ENCODE measurements at places on chromosomes 1 and 21.

DNA sequence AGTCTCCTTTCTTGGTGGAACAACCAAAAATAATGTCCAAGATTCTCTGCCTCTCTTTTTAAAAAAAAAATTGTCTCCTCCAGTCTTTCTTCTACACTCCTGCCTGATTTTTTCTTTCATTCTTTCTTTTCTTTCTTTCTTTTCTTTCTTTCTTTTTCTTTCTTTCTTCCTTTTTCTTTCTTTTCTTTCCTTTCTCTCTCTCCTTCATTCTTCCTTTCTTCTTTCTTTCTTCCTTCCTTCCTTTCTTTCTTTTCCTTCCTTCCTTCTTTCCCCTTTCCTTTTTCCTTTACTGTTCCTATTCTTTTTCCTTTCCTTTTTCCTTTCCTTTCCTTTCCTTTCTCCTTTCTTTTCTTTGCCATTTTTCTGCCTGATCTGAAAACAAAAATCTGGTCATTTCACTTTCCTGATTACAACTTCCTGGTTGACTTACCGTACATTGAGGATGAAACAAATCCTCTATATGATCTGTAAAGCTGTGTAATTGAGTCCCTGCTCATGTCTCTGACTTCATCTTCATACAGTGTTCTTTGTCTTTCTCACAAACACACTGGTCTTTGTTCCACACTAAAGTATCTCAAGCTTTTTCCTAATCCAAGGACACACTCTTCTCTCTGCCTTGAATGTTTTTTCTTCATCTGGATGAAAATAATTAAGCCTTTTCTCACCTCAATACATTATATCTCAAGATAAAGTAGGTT, 6.1 kb upstream of the KRTAP23-1 start:
- DNase-seq = no peak

GRCh38 chr1:24860841-24861240, 69.2 kb downstream of the RUNX3 start:
- no peak for DNase-seq

- no peak for DNase-seq
Measured at GRCh38 chr1:222543817-222544216, 4.1 kb downstream of the HHIPL2 start.

GRCh38 chr1:156942176-156942575, 21.7 kb downstream of the LRRC71 start:
- no peak for DNase-seq

- DNase-seq = no peak
Measured at GRCh38 chr1:33641104-33641830, 168.8 kb downstream of the ZSCAN20 start.

GRCh38 chr21:34926803-34927467, 122.2 kb downstream of the RUNX1 start:
- DNase-seq = no peak

DNA sequence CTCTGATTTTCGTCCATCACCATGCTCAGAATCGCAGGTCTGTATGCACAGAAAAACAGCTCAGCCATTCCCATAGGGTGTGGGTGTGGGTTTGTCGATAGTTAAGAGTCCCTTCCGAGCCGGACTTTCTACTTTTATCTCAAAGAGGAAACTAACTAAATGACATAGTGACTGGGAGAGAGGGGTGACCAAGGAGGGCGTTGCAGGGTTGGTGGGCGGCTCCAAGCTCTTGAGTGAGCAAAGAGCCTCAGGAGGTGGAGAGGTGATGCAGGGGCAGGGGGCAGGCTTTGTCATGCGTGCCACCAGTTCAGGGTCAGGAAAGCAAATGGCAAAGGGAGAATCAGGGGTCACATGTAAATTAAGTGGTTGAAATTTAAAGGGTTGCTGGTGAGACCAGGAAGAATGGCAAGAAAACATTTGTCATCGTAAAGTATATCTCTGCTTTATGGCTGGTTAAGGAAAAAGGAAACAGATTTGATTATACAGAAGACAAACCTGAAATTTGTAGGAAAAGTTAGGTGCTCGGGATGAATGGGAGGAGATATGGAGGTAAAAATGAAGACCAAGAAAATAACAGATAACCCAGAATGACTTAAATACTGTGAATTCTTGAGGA, 249.0 kb downstream of the SETD4 start:
- DNase-seq = no peak

- no peak for DNase-seq
Measured at GRCh38 chr1:67666636-67667035, 18.4 kb upstream of the GADD45A start.

DNA sequence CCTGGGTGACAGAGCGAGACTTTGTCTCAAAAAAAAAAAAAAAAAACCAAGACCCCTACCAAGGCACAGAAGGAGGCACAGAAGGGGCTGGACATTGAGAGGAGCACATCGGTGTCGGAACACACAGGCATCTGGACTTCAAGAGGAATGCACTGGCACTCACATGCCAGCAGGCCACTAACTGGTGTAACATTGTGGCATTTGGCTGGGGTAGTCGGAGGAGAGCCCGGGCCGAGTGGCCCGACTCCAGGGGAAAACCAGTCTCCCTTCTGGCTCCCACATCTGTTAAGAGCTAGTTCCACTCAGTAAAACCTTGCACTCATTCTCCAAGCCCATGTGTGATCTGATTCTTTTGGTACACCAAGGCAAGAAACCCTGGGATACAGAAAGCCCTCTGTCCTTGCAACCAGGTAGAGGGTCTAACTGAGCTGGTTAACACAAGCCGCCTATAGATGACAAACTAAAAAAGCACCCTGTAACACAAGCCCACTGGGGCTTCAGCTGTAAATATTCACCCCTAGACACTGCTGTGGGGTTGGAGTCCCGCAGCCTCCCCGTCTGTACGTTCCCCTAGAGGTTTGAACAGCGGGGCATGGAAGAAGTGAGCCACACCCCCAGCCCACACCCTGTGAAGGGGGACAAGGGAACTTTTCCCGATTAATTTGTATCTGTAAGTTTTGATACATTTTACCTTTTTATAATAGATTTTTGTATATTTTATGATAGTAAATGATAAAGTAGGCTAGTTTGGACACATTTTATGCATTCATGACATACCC, 17.2 kb upstream of the AKIRIN1 start:
- no peak for DNase-seq

- no peak for DNase-seq
Measured at GRCh38 chr1:190477762-190478148, at the start of gene BRINP3. BRINP3 (minus strand) TSS chr1:190477864.

DNA sequence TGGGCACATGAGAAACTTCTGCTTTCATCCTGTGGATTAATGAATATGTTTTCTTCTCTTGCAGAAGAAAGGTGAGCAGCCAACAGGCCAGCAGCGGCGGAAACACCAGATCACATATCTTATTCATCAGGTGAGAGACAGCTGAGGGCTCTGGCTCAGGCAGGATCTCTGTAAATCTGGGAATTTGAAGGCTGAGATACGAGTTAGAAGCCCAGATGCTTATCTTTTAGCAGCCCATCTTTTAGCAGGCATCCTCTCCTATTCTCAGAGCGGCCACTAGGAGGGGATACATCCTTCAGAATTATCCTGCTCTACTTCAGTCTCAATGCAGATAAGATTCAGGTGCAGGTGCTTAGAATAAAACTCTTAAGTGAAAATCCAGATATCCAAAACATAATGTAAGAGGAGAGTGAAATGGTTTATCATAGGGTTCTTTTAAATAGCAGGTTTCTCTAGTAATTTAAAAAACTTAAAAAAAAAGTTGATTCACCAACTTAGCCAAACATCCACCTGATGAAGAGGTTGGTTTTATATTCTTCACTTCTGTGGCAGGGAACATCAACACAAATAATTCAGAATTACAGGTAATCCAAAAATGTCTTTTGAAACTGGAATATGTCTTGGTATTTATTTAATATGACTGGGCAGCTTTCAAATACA, 19.3 kb downstream of the SH2D2A start:
- DNase-seq = no peak

- peak; percentile 95 for DNase-seq
Measured at GRCh38 chr1:235011599-235012435, 116.8 kb downstream of the TOMM20 start.

- DNase-seq = no peak
Measured at GRCh38 chr1:160068225-160068624, 1.7 kb downstream of the KCNJ10 start.

GRCh38 chr1:72371259-72372035, 89.1 kb upstream of the NEGR1 start:
- no peak for DNase-seq

DNA sequence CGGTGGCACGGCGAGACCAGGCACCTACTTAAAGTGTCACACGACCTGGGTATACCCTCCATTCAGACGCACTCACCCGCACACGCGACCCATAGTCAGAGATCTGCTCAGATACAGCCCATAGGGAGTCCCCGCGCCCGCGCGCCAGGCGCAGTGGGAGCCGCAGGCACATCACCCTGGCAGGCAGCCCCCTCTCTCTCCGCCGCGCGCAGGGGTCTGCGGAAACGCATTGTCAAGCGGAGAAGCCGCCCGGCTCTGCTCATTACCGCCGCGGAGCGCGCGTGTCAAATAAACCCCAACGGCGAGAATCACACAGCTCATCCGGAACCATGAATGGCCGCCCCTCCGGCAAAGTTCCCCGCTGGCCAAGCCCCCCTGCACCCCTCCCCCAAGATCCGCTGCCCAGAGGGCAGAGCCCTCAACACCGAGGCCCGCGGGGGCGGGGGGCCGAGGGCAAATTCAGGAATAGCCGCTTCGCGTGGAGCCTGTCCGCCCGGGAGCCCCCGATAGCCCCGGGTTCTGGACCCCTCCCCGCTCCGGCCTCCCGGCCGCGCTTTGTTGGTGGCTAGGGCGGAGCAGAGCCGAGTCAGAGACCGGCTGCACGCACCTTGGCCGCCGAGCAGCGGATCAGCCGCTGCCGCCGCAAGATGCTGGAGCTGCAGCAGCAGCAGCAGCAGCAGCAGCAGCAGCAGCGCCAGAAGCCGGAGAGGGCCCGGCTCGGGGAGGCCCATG, 522 bp downstream of the LRP8 start:
- peak; percentile 78 for DNase-seq

- no peak for DNase-seq
Measured at GRCh38 chr1:15948595-15949452, 27.1 kb downstream of the ZBTB17 start.

GRCh38 chr1:214793708-214794107, 190.7 kb downstream of the CENPF start:
- no peak for DNase-seq

- DNase-seq = no peak
Measured at GRCh38 chr1:34739613-34740012, 15.2 kb upstream of the GJB5 start.

- no peak for DNase-seq
Measured at GRCh38 chr1:26829184-26829911, 2.9 kb downstream of the ZDHHC18 start.

- no peak for DNase-seq
Measured at GRCh38 chr1:209590405-209590804, 6.9 kb downstream of the CAMK1G start.

DNA sequence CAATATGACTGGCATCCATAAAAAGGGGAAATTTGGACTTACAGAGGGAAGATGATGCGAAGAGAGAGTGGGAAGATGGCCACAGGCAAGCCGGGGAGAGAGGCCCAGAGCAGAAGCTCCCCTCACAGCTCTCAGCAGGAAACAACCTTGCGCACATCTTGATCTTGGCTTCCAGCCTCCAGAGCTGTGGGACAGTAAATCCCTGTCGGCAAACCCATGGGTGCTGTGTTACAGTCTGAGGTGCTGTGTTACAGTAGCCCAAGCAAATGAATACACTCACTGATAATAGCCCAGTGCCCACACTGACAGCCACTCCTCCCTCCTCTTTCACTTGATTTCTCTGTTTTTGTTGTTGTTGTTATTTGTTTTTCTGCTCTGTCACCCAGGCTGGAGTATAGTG, 22.4 kb downstream of the CDCA8 start:
- no peak for DNase-seq

- DNase-seq = peak; percentile 33
Measured at GRCh38 chr1:29708796-29709703, 472.7 kb downstream of the PTPRU start.

- DNase-seq = peak; percentile 69
Measured at GRCh38 chr1:186865253-186865652, 36.5 kb downstream of the PLA2G4A start.

GRCh38 chr1:118984086-118984721, 3.9 kb downstream of the TBX15 start:
- no peak for DNase-seq

GRCh38 chr1:224300346-224300745, 29.6 kb downstream of the NVL start:
- no peak for DNase-seq

DNA sequence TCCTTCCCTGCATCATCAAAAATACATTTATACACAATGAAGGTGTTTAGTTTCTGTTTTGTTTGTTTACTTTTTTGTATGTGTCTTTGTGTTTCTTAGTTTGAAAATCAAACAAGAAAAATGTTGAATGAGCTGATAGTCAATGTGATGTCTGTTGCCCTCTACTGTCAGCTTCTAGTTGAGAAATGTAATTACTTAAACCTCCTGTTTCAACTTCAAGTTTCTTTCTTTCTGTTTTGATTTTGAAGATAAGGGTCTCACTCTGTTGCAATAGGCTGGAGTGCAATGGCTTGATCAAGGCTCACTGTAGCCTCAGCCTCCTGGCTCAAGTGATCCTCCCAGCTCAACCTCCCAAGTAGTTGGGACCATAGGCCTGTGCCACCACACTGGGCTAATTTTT, 37.5 kb downstream of the SPTA1 start:
- DNase-seq = no peak

GRCh38 chr1:37354876-37355650, 119.3 kb upstream of the ZC3H12A start:
- no peak for DNase-seq

DNA sequence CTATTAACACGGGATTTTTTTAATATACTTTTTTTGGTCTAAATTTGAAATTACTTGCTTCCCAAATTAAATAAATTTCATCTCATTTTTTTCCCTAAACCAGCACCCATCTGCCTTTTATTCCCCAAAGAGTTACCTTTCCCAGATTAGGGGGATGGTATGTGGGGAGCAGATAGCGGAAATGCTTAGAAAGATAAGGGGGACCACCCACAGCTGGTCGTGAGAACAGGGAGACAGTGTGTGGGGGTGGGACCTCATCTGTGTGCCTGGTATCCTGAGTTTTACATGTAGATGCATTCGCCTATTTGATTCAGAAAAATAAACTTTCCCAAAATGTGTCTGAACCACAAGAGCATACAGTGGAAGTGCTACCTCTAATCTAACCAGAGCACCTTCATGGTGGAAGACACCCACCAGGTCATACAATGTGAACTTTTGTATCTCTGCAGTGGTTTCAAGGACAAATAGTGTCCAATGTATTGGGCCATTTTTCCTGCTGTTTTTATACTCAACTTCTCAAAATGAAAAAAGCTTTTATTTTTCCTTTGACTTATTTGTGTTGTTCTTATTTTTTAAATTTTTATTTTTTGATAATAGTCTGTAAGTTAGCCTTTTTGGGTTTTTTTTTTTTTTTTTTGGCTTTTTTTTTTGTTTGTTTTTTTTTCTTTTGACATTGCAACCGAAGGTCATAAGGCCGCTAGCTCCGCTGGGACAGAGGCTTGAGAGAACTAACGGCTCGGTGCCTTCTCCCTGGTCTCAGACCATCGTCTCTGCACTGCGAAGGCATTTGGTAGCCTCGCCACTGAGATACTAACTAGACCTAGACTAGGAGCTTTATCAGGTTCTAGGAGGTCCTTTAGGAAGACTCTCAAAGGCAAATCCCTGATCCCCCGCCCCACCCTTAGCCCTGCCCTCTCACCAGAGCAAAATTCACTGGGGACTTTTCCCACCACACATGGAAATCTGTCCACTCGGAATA, 263.2 kb downstream of the TM2D1 start:
- no peak for DNase-seq

GRCh38 chr1:24022581-24023361, 42.6 kb upstream of the SRSF10 start:
- DNase-seq = no peak
